CD8-positive, alpha-beta memory T cell (primary cell): ENCODE measurements at places on chromosomes 5 and 9. TPM values are rescaled to one million over a fixed set of nuclear protein-coding genes. Genes with fewer than 3 reads are reported as not detected.

- no peaks in the 10 kb centered on the region for H3K27me3 ChIP-seq
- no peak for DNase-seq
- no peaks in the 10 kb centered on the region for H3K4me1 ChIP-seq
- H3K4me3 ChIP-seq = no peak overlapping the region
Measured at GRCh38 chr5:33423018-33423630, 17.6 kb upstream of the TARS1 start.

- no peaks in the 10 kb centered on the region for H3K36me3 ChIP-seq
- H3K27me3 ChIP-seq = no peaks in the 10 kb centered on the region
- no peak for DNase-seq
- H3K4me3 ChIP-seq = no peak overlapping the region
- no peak overlapping the region for H3K27ac ChIP-seq
- no peaks in the 10 kb centered on the region for H3K4me1 ChIP-seq
Measured at GRCh38 chr5:84688566-84688965, 303.9 kb upstream of the EDIL3 start.

- H3K27me3 ChIP-seq = no peaks in the 10 kb centered on the region
- no peak for DNase-seq
- no peak overlapping the region for H3K4me3 ChIP-seq
- H3K27ac ChIP-seq = no peak overlapping the region
- no peaks in the 10 kb centered on the region for H3K4me1 ChIP-seq
Measured at GRCh38 chr9:95102572-95102971, 214.9 kb downstream of the FANCC start.

DNA sequence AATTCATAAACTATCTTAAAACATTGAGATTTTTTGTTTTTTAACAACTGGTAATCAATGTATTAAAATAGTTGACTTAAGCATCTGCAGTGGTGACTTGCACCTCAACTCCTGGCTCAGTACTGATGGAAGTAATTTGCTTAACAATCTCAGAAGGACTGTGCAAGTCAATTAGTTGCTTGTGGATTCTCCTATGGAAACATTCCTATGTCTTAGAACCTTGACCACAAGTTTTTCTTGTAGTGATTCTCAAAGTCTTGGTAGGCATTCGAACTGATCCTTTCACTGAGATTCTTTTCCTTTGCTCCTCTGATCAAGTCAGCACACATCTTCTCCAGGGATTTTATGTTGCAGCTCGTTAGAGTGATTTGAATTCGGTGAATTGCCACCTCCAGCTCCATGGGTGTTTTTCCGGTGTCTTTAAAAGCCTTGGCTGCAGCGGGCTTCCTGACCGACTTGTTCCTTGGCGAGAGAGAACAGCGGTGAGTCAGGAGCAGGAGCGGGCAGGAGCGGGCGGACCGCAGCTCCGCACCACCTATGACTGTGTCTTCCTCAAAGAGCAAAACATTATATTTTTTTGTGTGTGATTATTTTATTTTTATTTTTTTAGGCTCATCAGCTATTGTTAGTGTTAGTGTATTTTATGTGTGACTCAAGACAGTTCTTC lies 21.1 kb downstream of the HMGXB3 start:
- H3K4me3 ChIP-seq = no peak overlapping the region
- peaks cover 60% of the 10 kb centered on the region for H3K36me3 ChIP-seq
- no peaks in the 10 kb centered on the region for H3K4me1 ChIP-seq
- H3K27me3 ChIP-seq = no peaks in the 10 kb centered on the region

DNA sequence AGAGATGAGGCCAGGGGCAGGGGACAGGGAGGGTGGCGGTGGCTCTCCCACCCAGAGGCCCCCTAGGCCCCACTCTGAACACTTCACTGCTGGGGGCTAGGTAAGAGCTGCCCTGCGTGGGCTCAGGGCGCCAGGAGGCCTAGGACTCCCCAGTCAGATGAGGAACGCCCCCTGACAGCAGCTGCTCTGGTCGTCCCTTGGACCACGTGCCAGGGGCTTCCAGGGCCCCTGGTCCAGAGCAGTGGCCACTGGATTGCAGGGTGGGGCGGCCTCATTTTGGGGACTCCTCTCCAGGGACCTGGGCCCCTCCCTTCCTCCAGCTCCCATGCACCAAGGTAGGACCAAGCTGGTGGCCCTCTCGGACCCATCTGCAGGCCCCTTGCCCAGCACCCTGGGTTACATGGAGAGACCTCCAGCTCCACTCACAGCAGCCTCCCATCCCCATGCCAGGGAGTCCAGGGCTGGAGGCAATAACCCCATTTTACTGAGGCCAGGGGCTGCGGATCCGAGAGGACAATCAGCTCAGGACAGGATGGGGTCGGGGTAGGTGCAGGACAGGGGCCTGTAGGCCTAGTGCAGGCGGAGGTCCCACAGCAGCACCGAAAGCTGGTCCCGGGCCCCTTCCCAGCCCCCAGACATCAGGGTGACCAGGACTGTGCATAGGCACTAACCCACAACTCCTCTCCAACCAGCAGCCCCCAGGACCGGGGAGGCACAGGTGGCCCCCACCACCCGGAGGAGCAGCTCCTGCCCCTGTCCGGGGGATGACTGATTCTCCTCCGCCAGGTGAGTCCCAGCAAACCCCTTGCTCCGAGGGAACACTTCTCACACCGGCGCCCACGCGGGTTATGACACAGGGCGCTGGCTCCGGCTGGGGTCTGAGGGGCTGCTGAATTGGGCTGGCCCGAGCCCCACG lies 1.5 kb downstream of the EGFL7 start:
- H3K4me1 ChIP-seq = no peaks in the 10 kb centered on the region
- H3K27ac ChIP-seq = peak overlapping the region; percentile 79
- no peaks in the 10 kb centered on the region for H3K36me3 ChIP-seq
- no peak for DNase-seq
- peaks cover 14% of the 10 kb centered on the region for H3K27me3 ChIP-seq

DNA sequence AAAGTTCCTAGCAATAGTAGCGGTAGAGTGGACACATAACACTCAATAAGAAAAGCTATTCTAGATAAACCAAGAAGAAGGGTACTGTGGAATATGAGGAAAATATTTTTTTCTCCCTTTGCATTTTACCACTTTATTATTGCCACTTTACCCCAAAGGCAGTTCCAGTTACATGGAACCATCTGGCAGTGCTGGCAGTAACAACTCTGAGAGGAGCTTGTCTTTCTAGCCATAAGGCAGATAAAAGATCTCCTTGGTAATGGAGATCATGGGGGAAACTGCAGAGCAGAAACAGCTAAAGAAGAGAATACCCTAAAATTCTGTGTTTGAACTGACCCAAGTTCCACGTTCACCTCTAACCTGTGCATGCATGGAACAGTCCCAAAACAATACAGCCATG lies 38.5 kb downstream of the UBTD2 start:
- no peak overlapping the region for H3K4me3 ChIP-seq
- no peaks in the 10 kb centered on the region for H3K36me3 ChIP-seq
- no peak overlapping the region for H3K27ac ChIP-seq
- DNase-seq = no peak
- no peaks in the 10 kb centered on the region for H3K27me3 ChIP-seq

- no peaks in the 10 kb centered on the region for H3K27me3 ChIP-seq
- H3K27ac ChIP-seq = no peak overlapping the region
- no peaks in the 10 kb centered on the region for H3K36me3 ChIP-seq
- no peak overlapping the region for H3K4me3 ChIP-seq
- DNase-seq = no peak
- peaks cover 29% of the 10 kb centered on the region for H3K4me1 ChIP-seq
Measured at GRCh38 chr5:137739737-137740136, 3.8 kb upstream of the KLHL3 start.

DNA sequence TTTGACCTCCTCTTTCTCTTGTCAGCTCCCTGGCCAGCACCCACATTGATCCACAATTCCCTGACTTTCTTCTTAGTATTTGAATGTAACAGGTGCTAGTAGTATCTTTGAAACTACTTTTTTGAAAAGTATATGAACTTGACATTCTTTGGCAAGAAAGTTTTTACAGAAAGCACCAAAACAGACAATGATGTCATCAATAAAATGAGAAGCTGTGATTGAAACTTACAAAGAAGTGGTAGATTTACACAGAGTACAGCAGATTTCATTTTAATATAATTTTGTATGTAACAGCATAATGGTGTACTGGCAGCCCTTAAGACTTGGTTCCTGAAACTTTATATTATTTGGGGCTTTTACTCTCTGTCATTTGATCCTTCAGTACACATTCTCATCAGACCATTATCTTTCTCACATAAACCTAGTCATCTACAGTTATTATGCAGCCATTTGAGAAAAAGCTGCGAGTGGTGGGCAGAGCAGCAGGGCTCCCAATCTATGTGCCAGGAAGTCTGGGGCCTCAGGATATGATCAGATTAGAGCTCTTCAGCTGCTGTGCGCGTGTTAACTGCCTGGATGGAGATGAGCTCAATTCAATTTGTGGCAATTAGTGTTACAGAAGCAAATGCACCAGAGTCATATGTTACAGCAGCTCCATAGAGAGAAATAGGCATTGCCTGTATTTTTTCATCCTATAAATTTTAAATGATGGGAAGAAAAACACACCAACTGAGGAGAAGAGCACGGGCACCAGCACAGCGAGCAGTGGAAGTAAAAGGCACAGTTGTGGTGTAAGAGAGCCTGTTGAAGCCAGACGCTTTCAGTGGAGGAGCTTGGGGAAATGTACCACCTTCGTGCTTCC lies 126.1 kb downstream of the STARD4 start:
- H3K27me3 ChIP-seq = no peaks in the 10 kb centered on the region
- no peaks in the 10 kb centered on the region for H3K4me1 ChIP-seq
- no peak overlapping the region for H3K27ac ChIP-seq
- H3K4me3 ChIP-seq = no peak overlapping the region
- DNase-seq = no peak
- H3K36me3 ChIP-seq = no peaks in the 10 kb centered on the region

- H3K36me3 ChIP-seq = no peaks in the 10 kb centered on the region
- H3K4me1 ChIP-seq = no peaks in the 10 kb centered on the region
- DNase-seq = no peak
- H3K4me3 ChIP-seq = no peak overlapping the region
- H3K27ac ChIP-seq = no peak overlapping the region
Measured at GRCh38 chr9:71515107-71515506, 253.2 kb downstream of the CEMIP2 start.

GRCh38 chr5:111389390-111390082 lies 122.8 kb downstream of the STARD4 start:
- H3K27ac ChIP-seq = no peak overlapping the region
- no peak overlapping the region for H3K4me3 ChIP-seq
- H3K36me3 ChIP-seq = no peaks in the 10 kb centered on the region
- DNase-seq = no peak

- H3K36me3 ChIP-seq = peaks cover 10% of the 10 kb centered on the region
- peaks cover 24% of the 10 kb centered on the region for H3K4me1 ChIP-seq
- no peak for DNase-seq
- H3K27me3 ChIP-seq = no peaks in the 10 kb centered on the region
- H3K27ac ChIP-seq = peak overlapping the region; percentile 86
Measured at GRCh38 chr9:128505414-128505765, 871 bp downstream of the GLE1 start.

The PRSS3 gene
- 0.72 TPM for total RNA-seq

The MARVELD2 gene
- 0.39 TPM for total RNA-seq

The IFNA14 gene
- not detected for total RNA-seq

The TNC gene
- 1.2 TPM for total RNA-seq

The ZNF300 gene
- 0.58 TPM for total RNA-seq
